ENCODE measurements at places on chromosomes 6 and 20. TPM values are rescaled to one million over a fixed set of nuclear protein-coding genes. Genes with fewer than 3 reads are reported as not detected.

GRCh38 chr20:45822857-45823256, 4.3 kb downstream of the TNNC2 start:
- no peaks in the 10 kb centered on the region for H3K27me3 ChIP-seq
- H3K4me1 ChIP-seq, result no peaks in the 10 kb centered on the region
- H3K27ac ChIP-seq, result no peak overlapping the region
- no peaks in the 10 kb centered on the region for H3K36me3 ChIP-seq
- no peak for DNase-seq

DNA sequence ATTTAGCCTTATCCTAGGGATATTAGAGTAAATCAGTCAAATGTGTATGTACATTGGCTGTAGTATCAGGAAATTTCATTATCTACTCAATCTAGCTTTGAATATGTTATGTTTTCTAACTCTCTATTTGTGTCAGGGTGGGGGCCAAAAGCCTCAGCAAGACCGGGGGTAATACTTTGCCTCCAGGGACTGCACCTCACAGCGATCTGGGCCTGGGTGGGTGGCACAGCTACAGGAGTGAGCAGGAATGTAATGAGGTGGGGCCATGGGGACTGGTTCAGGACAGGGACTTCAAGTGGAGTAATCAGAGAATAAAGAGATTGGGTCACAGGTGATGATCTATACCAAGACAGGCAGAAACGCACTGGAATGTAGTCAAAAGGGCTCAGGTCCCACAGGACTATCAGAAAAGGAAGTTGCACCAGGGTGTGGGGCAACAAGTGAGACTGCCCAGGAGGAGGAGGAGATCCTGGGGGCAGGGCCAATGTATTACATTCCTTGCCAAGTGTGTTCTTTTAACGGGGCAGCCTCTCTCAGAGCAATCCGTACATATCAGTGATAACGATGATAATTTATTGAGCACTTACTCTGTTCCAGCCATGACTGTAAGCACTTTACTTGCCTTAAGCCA, 54.0 kb downstream of the PIGU start:
- no peaks in the 10 kb centered on the region for H3K4me1 ChIP-seq
- no peak overlapping the region for H3K4me3 ChIP-seq
- no peak overlapping the region for H3K27ac ChIP-seq
- peaks cover 26% of the 10 kb centered on the region for H3K36me3 ChIP-seq
- no peaks in the 10 kb centered on the region for H3K27me3 ChIP-seq
- no peak for DNase-seq

DNA sequence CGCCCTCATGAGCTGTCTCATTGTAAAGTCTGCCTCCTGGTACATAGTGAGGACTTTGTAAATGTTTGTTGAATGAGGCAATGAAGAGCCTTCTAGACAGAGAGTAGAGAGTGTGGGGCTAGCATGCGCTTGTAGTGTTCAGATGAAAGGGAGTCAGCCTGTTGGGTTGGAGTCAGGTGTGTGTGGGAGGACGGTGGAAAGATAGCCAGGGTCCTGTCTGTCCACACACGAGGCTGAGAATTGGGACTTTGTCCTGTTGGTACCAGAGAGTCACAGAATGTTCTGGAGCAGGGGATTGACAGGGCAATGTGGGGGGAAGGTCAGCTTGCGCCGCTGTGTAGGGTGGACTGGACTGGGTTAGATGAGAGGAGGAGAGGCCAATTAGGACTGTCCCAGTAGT, 58.6 kb downstream of the RIOK1 start:
- H3K4me1 ChIP-seq, result no peaks in the 10 kb centered on the region
- no peaks in the 10 kb centered on the region for H3K27me3 ChIP-seq
- DNase-seq, result no peak
- no peak overlapping the region for H3K4me3 ChIP-seq

DNA sequence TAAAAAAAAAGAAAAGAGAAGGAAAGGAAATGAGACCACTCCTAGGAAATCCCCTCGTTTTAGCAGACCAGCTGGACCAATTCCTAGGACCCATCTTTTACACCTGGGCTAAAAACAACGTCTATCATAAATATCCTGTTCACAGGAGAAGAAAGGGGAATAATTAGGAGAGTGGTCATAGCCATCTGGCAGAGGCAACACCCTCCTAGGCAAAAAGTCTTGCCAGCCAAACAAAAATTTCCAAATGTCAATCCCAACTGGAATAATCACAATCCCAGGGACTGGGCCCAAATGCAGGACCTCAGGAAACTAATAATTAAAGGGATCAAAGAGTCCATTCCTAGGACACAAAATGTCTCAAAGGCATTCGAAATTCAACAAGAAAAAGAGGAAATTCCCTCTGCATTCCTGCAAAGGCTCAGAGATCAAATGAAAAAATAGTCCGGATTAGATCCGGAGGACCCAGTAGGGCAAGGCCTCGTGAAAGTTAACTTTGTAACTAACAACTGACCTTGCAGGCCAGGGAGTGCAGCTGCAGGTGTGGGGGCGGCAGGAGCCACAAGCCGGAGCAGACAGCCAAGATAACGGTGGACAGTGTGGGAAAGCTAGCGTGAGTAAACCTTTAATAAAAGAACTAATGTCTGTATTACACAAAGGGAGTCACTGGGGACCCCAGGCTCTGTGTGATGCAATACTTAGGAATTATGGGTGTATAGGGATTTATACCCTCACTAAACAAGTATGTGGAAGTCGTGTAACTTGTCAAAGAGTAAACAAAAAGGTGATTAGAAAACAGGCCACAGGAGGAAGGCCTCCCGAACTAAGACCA, 11.7 kb downstream of the LCA5 start:
- H3K36me3 ChIP-seq, result no peaks in the 10 kb centered on the region
- DNase-seq, result peak; percentile 40
- H3K4me3 ChIP-seq, result no peak overlapping the region
- H3K27me3 ChIP-seq, result no peaks in the 10 kb centered on the region

- H3K36me3 ChIP-seq, result peaks cover 47% of the 10 kb centered on the region
- H3K4me3 ChIP-seq, result no peak overlapping the region
- no peaks in the 10 kb centered on the region for H3K4me1 ChIP-seq
- no peaks in the 10 kb centered on the region for H3K27me3 ChIP-seq
These were observed 189.2 kb downstream of the UTRN start for GRCh38 chr6:144474290-144474689.

DNA sequence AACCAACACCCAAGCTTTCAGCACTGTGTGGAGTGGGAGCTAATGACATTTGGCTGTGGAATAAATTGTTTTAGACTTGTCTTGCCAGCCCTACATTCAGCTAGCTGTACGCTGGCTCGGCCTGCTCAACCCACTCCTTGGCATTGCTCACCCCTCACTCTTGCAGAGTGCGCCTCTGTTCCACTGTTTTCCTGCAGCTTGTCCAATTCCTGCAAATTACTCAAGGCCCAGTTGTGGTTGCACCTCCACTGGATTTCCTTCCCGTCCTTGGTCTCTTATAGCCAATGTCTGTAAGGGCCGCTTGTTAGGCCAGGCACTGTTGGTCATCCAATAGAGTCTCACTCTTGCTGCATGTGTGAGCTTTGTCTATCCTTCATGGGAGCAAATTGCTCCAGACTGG, 289.2 kb upstream of the RNF24 start:
- H3K27me3 ChIP-seq, result no peaks in the 10 kb centered on the region
- no peak for DNase-seq
- H3K4me3 ChIP-seq, result no peak overlapping the region
- no peaks in the 10 kb centered on the region for H3K36me3 ChIP-seq

DNA sequence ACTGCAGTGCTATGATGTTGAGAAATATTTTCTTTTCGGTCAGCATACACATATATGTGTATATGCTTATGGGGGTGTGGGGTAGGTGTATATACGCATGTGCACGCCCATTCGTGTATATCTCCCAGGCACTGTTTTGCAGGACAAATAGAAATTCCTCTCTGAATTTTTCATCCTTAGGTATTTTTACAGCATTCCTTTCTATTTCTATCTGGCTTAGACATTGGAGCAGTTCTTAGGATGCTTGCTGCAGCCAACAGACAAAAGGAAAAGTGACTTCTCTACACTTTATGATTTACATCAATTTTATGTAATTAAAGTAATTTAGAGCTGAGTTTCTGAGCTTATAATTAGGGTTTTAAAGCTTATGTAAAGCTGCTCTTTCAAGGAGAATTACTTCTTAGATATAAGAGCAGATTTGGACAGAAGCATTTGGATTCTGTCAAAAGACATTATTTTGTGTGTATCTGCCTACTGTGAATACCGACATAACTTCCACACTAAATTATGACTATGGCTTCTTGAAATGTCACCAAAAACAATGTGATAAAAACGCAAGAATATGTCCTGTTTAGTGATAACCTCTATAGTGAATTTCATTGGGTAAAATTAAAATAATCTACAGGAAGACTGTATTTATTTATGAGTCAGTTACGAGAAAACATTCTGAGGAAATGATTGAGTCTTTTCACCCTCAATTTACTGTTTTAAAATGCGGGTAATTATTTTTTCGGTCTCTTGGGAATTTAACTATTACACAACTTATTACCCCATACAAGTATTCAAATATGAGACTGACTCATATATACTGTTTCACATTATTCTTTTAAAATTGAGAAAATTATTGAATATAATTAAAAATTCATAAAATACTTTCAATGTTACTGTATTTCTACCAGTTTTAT, 21.3 kb upstream of the CEP43 start:
- no peaks in the 10 kb centered on the region for H3K27me3 ChIP-seq
- no peak overlapping the region for H3K4me3 ChIP-seq
- DNase-seq, result no peak
- H3K27ac ChIP-seq, result no peak overlapping the region
- H3K36me3 ChIP-seq, result peaks cover 23% of the 10 kb centered on the region

- H3K27me3 ChIP-seq, result no peaks in the 10 kb centered on the region
- no peak overlapping the region for H3K4me3 ChIP-seq
- H3K27ac ChIP-seq, result no peak overlapping the region
- DNase-seq, result no peak
These were observed 69.0 kb downstream of the NCOA7 start for GRCh38 chr6:125859727-125860126.

GRCh38 chr20:63538204-63539091, 1.3 kb upstream of the PTK6 start:
- peak overlapping the region; percentile 55 for H3K4me3 ChIP-seq
- H3K27me3 ChIP-seq, result no peaks in the 10 kb centered on the region
- no peaks in the 10 kb centered on the region for H3K36me3 ChIP-seq
- H3K4me1 ChIP-seq, result no peaks in the 10 kb centered on the region
- no peak overlapping the region for H3K27ac ChIP-seq
- DNase-seq, result no peak

GRCh38 chr6:130935978-130936377, 108.8 kb downstream of the SMLR1 start:
- peaks cover 4% of the 10 kb centered on the region for H3K4me1 ChIP-seq
- no peak overlapping the region for H3K4me3 ChIP-seq
- no peak for DNase-seq
- no peaks in the 10 kb centered on the region for H3K27me3 ChIP-seq
- no peak overlapping the region for H3K27ac ChIP-seq

- no peaks in the 10 kb centered on the region for H3K36me3 ChIP-seq
- H3K27me3 ChIP-seq, result no peaks in the 10 kb centered on the region
- no peak overlapping the region for H3K27ac ChIP-seq
- no peak for DNase-seq
- H3K4me1 ChIP-seq, result no peaks in the 10 kb centered on the region
- no peak overlapping the region for H3K4me3 ChIP-seq
These were observed 10.7 kb upstream of the TP53INP2 start for GRCh38 chr20:34693414-34693813.

DNA sequence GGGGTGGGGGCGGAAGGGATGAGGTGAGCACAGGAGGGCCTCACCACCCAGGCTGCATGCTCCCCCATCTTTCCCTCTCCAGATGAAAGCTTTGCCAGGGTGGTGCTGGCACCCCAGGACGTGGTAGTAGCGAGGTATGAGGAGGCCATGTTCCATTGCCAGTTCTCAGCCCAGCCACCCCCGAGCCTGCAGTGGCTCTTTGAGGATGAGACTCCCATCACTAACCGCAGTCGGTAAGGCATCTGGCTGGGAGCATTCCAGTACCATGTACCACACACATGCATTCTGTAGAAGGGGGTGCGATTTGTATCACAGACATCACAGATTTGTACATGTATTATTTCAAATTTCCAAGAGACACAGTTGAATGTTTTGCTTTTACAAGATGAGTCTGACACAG, 40.6 kb upstream of the SRF start:
- no peaks in the 10 kb centered on the region for H3K4me1 ChIP-seq
- peaks cover 38% of the 10 kb centered on the region for H3K36me3 ChIP-seq
- no peaks in the 10 kb centered on the region for H3K27me3 ChIP-seq
- DNase-seq, result no peak

DNA sequence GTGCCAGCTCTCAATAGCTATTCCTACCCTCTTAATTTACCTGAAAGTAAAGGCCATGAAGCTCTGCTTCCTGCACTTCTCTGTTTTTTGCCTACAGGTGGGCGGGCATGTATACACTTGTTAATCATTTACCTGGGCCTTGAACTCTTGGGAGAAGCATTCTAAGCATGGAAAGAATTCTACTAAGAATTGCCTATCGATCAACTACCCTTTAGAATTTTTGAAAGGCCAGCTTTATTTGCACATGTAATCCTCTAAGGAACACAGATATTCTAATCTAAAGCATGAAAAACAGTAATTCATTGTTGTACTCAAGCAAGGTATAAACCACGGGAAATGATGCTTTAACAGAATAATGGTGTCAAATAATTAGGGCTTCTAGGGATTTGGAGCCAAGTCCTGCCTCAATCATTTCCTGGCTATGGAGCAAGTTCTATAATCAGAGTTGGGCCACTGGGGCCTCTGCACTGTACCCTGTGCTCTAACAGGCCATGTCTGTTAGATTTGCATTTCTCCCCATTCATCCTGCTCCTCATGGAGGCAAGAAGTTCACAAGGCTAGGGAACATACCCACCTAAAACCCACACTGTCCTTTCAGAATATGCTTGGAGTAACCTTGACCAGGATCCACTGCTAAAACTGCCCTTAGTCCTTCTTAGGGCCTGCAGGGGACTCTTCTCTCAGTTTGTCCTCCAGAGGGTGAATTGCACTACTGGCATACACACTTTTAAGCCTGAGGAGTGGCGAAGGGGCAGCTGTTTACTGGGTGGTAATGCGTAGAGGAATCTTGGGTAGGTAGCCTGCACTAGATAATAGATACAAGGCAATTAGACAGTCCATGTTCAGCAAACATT, 276.4 kb upstream of the JAG1 start:
- H3K4me3 ChIP-seq, result no peak overlapping the region
- DNase-seq, result no peak

DNA sequence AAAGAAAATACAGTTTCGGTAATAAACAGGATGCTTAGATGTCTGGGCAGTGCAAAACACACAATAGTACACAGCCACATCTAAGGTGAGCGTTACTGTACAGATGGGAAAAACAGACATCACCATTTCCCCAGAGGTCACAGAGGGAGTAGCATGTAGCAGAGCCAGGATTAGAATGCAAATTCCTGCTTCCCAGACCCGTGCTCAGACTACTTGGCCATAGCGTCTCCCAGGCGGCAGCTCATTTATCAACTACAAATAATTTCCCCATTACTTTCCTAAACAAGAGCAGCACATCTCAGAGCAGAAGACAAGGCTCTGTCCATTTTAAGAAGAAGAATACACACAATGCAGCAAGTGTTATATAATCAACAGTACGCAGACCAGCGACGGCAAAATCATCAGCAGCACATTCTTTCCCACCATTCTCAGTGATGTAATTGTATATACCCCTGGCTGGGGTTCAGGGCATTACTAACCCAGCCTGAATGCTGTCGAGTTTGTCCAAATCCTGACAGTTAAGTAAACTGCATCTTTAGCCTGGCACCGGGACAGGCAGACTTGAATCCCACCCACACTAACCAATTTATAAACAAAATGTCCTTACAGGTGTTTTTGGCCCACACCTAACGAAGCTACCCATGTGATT, 61.9 kb downstream of the CNKSR3 start:
- H3K4me3 ChIP-seq, result no peak overlapping the region
- no peaks in the 10 kb centered on the region for H3K4me1 ChIP-seq
- no peaks in the 10 kb centered on the region for H3K36me3 ChIP-seq
- DNase-seq, result no peak
- no peak overlapping the region for H3K27ac ChIP-seq
- no peaks in the 10 kb centered on the region for H3K27me3 ChIP-seq

The RAB44 gene
- not detected for total RNA-seq

The LPIN3 gene
- total RNA-seq, result 3.8 TPM

The MYH7B gene
- total RNA-seq, result 0.42 TPM

The NR2E1 gene
- not detected for total RNA-seq

The EDN3 gene
- total RNA-seq, result 0.24 TPM

Measured in H9 (cell line).